NCI-H82 (cell line): ENCODE measurements at places on chromosomes 5 and 9.

DNA sequence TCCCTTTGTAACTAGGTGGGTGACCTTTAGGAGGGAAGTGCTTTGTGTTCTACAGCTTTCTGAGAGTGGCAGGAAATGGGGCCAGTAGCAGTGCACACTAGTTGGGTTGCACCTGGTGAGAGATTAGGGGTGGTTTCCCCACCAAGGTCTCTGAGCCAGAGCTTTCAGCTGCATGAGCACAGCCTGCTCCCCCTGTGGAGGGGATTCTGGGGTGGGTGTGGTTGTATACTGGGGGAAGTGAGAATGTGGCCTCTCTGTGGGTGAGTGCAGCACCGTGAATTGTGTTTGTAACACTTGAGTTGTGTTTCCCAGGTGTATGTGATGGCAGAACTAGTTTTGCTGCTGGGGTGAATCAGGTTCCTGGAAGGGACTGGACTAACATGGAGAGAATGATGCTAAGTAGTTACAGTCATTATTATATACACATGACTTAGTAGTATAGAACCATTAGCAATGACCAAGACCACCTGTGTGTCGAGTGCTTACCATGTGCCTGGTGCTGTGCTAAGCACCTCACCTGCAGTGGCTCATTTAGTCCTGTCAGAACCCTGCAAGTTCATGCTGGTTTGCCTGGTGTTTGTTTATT, 11.8 kb upstream of the CXXC5 start:
- DNase-seq = peak; percentile 25

DNA sequence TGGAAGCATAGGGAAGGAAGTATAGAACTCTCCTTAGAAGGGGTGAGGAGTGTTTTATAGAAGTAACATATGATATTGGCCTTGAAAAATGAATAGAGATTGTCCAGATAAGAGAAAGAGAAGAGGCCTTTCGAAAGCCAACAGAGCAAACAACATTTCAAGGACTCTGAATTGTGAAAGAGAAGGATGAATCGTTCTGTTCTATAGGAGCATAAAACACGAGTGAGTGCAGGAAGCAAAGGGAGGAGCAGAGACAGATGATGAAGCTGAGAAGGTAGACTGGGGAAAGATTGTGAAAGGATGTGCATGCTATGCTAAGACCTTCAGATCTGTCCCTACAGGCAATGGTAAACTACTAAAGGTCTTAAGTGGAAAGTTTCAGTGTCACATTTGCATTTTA, 271.0 kb downstream of the TMEM161B start:
- no peak for DNase-seq

DNA sequence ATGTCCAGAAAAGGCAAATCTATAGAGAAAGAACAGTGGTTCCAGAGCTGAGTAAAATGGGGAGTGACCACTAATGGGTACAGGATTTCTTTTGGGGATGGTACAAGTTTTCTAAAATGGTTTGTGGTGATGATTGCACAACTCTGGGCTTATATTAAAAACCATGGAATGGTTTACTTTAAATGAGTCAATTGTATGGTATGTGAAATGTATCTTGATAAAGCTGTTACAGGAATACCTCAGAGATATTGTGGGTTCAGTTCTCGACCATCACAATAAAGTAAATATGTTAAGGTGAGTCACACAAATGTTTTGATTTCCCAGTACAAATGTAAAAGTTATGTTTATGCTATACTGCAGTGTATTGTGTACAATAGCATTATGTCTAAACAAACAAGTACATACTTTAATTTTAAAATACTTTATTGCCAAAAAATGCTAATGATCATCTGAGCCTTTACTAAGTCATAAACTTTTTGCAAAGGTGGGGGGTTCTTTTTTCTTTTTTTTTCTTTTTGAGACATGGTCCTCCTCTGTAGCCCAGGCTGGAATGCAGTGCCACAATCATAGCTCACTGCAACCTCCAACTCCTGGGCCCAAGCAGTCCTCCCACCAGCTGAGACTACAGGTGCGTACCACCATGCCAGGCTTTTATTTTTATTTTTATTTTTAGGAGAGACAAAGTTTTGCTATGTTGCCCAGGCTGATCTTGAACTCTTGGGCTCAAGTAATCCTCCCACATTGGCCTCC, 65.9 kb downstream of the SHOC1 start:
- no peak for DNase-seq

- peak; percentile 48 for DNase-seq
Observed at GRCh38 chr9:121989010-121989409, 104.1 kb downstream of the TTLL11 start.

GRCh38 chr9:4829969-4830368, 37.2 kb downstream of the RCL1 start:
- no peak for DNase-seq
